ENCODE measurements at places on chromosomes 5 and 9. TPM values are rescaled to one million over a fixed set of nuclear protein-coding genes. Genes with fewer than 3 reads are reported as not detected.

DNA sequence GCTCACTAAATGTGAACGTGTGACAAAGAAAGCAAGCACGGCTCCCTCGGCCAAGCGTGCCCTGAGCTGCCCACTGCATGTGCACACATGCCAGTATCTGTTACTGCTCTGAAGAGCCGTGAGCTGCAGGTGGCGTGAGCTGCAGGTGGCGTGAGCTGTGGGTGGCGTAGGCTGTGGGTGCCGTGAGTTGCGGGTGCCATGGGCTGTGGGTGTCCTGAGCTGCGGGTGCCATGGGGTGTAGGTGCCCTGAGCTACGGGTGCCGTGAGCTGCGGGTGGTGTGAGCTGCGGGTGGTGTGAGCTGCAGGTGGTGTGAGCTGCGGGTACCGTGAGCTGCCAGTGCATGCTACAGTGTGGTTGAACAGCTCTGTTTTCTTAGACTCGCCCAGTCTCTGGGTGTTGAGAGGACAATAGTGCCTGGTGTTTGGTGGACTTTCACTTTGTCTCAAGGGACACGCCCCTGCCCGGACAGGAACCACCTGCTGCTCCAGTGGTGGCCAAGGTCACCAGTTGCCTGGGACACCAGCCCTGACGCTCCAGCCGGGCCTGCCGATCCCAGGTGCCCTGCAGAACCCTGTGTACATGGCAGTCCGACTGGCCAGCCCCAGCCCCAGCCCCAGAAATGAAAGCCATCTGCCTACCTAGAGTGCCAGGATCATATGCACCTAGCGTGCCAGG is 6.7 kb downstream of the CCDC187 start:
- DNase-seq, result no peak

DNA sequence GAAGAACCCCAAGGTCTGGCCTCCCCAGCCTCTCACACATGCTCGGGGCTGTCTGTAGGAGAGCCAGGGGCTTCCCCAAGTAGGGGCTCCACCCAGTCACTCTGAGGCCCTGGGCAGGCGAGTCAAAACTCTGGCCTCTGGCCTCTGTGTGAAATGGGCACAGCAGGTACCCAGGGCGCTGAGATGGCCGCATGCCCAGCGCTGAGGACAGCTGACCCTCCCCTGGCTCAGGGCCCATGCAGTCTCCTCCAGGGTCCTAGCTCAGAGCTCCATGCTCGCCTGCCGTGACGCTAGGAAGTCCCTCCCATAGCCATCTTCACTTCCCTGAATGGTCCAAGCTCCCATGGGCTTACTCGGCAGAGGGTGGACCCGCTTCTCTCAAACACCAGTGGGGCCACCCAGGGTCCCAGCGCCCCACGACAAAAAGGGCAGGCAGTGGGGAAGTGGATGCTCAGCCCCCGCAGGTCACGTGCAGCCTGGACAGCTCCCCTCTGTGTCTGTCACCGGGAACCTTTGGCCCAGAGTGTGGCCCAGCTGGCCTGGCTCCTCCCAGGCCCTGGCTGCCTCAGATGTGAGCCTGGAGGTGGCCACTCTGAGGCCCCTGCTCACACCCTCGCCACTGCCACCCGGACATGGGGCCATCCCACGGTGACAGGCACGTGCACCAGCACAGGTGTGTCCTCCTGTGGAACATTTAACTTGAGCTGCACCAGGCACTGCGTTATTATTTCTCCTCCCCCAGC is 12.2 kb upstream of the VAV2 start:
- no peak for DNase-seq

SPATA6L gene
- polyA plus RNA-seq, result 5.7 TPM

DNA sequence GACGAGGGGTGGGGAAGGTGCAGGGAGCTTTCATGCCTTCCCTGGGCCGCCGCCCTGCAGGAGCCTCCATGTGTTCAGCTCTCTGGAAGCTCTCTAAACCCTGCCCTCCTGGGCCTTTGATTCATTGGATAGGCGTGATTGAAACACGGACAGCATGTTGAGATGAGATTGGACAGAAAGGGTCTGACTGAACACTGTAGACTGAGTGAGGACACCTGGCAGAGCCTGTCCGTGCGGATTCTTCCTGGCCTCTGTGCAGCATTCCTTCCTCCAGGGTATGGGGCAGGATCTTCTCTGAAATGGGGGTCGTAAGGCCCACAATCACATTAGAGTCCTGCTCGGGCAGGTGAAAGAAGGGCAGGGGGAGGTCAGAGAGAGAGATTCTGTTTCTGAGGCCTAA is 12.8 kb downstream of the RPL12 start:
- DNase-seq, result no peak

SLC9A3 gene
- 39.7 TPM for polyA plus RNA-seq

SLC36A2 gene
- 12.7 TPM for polyA plus RNA-seq

IL13 gene
- polyA plus RNA-seq, result not detected

- DNase-seq, result no peak
These were observed 21.4 kb downstream of the ZNF608 start for GRCh38 chr5:124725040-124725434.

GRCh38 chr5:157514974-157515373 is 55.0 kb downstream of the NIPAL4 start:
- no peak for DNase-seq

DNA sequence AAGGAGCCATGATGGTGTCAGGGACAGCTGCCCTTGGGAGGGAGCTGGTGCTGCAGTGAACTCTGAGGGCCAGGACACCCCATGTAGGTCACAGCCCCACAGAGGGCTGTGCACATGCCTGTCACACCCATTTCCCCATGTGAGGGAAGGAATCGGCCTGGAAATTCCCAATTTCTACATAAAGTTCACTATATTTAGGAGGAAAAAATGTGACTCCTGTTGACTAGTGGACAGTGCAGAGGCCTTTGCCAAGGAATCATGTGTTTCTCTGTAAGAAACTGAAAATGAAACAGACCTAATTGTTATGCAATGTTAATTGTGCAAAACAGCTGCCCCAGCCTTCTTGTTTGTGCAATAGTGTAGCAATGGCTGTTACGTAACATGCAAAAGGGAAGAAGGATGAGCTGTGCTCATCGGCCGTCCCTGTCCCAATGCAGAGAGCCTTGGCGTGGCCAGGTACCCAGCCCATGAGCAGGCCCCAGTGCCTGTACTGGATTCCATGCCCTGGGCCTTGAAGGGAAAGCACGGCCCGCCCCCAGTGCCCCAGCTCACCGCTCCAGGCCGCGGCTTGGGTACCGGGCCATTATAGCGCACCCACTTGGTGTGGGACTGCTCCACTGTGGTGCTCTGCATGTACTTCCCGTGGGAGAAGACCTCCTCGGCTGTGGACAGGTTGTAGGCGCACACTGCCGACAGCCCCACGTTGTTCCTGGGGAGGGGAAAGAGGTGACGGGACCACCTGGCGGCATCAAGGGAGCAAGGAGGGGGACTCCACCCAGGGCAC is 70.0 kb downstream of the SECISBP2 start:
- DNase-seq, result no peak

- DNase-seq, result peak; percentile 86
These were observed 838.3 kb downstream of the TLE4 start for GRCh38 chr9:80410106-80410505.

GRCh38 chr9:38282756-38283155 is 109.7 kb upstream of the ALDH1B1 start:
- no peak for DNase-seq

DNA sequence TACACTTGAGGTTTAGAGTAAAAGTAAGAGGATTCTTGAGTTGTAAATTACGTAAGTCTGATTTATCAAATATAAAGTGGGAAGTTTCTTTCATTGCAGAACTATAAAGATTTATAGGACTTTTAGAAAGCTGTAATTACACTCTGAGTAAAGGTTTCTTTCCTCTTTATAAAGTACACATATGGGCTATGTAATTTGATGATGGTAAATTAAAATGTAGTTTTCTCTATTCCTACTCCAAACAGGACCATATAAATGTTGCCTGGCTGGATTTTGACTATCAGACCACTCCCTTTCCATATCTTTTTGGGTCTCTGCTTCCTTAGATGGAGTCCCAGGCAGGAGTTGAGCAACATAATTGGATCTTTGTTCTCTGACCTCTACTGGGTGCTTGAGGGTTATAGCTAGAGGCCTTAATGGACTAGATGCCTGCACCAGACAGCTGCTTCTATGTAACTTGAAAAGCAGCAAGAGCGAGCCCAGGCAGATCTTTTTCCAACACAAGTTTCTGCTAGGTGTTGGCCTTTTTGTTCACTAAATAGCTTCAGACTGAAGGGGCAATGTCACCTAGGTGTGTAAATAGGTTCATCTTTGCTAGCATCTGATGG is 11.4 kb upstream of the TEX48 start:
- DNase-seq, result no peak

DNA sequence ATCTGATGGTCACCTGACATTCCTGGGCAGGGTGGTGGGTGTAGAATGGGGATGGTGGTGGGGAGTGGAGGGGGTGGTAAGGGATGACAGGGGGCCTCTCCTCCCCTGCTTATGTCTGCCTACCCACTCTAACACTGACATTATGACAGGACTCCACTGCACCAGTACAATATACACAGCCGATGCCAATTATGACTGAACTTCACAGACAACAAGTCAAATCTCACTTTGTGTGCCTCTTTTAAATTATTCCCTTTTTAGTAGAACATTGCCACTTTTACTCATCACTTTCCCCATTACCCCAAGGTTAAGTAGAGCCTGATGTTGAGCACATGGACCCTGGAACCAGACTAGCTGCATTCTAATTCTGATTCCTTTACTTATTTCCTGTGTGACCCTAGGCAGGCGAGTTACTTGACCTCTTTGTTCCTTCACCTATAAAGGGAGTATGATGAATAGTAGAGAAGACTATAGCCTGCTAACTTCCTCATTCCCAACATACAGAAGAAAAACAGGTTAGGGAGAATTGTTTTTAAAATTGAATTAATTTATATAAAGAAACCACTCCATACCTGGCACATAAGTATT is 464.7 kb downstream of the DMRT2 start:
- DNase-seq, result no peak

FGF10 gene
- 10.4 TPM for polyA plus RNA-seq

DNA sequence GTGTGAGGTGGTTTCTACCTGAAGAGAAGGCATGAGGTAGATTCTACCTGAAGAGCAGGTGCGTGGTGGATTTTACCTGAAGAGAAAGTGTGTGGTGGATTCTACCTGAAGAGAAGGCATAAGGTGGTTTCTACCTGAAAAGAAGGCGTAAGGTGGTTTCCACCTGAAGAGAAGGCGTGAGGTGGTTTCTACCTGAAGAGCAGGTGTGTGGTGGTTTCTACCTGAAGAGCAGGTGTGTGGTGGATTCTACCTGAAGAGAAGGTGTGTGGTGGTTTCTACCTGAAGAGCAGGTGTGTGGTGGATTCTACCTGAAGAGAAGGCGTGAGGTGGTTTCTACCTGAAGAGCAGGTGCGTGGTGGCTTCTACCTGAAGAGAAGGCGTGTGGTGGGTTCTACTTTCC is 192.8 kb downstream of the MED10 start:
- no peak for DNase-seq

DNA sequence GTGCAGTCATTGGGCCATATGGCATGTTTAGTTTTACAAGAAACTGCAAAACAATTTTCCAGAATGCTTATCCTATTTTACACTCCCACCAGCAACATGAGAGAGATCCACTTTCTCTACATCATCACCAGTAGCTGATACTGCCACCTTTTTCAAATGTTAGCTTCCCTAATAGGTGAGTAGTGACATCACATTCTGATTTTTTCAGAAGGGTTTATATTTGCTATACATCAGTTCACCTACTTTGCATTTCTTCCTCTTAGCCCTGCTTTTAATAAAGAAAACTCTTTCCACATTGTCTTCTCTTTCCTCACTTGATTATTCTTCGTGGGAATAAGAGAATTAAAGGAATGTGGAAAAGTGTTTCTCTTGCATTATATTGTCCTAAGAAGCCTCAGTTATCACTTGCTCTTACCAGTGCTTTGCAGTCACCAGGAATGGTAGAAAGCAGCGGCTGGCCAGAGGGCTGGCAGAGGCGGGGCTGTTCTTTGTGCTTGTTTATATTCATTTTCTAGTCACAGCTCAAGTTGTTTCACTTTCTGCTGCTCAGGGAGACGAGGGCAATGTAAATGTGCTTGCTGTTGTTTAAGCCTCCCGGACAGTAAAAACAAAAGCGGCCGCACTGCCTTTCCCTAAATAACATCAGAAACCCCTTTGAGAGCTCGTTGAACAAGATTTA is 164.8 kb downstream of the HSD17B3 start:
- DNase-seq, result no peak

COL23A1 gene
- polyA plus RNA-seq, result 8.5 TPM

MARCOL gene
- 0.08 TPM for polyA plus RNA-seq

DNA sequence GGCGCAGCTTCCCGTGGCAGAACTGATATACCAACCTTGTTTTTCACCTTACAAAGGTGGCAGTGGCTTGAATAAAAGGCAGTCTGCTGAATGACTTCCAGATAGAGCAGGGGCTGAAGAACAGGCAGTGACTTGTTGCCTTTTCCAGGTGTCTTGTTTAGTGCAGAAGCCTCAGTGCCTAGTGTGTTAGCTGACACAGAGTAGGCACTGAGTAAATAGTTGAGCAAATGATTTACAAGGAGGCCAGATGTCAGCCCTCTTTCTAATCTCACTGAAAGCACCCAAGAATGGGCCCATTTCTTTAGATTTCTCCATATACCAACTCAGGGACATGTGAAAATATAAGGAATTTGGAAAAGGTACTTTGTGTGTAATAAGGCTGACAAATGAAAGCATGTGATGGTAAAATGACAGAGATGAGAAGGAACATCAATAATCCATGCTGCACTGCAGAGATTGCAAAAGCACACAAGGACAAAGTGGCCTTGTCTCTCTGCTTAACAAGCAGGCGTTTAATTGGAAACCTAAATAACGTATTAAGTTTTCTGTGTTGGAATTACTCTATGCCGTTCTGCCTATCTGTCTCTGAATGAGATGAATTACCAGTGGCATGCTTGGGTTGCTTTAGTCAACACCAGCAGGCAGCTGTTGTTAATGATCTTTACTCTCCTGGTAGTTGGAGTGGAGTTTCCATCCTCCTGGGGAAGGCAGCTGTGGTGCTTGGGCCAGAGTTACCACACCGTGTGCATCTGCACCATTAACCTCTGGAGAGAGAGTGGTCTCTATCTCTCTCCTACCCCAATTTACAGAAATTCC is 360.1 kb upstream of the C9orf72 start:
- no peak for DNase-seq

GRCh38 chr5:159641371-159642039 is 274.8 kb upstream of the ADRA1B start:
- no peak for DNase-seq

CMBL gene
- 46.7 TPM for polyA plus RNA-seq

- DNase-seq, result no peak
These were observed 26.7 kb downstream of the EXD3 start for GRCh38 chr9:137396227-137396626.

ANKRD18A gene
- polyA plus RNA-seq, result 5.9 TPM

TAF9 gene
- 53.0 TPM for polyA plus RNA-seq

STOM gene
- polyA plus RNA-seq, result 68.5 TPM

DNA sequence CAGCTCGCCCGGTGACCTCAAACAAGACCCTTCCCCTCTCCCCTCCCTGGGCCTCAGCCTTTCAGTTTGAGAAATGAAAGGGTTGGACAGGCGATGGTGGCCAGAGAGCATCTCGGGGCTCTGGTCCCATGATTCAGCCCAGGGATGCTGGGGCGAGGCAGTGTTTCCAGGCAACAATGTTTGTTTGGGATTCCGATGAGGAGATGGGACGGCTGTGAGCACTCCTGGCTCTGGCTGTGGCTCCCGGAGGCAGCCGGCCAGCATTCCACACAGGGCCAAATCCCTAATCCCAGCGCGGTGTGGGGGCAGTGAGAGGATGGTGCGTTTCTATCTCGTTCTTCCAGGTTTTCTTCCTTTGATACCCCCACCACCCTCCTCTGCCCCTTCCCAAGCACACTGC is 66.0 kb downstream of the HMCN2 start:
- DNase-seq, result no peak

GABRA1 gene
- 0.09 TPM for polyA plus RNA-seq

- no peak for DNase-seq
These were observed 681 bp upstream of the LHFPL2 start for GRCh38 chr5:78649211-78649695.

- DNase-seq, result no peak
These were observed 55.2 kb downstream of the HSPA4 start for GRCh38 chr5:133106761-133107572.
